Sigmoid colon (tissue), 7 donors: ENCODE measurements at places on chromosomes 4 and X. TPM values are rescaled to one million over a fixed set of nuclear protein-coding genes. Genes with fewer than 3 reads are reported as not detected.

GRCh38 chrX:13276991-13277390 lies 42.9 kb downstream of the ATXN3L start:
- no peak overlapping the region for H3K4me3 ChIP-seq
- no peak for DNase-seq
- no peak overlapping the region for H3K27ac ChIP-seq
- no peaks in the 10 kb centered on the region for H3K36me3 ChIP-seq

DNA sequence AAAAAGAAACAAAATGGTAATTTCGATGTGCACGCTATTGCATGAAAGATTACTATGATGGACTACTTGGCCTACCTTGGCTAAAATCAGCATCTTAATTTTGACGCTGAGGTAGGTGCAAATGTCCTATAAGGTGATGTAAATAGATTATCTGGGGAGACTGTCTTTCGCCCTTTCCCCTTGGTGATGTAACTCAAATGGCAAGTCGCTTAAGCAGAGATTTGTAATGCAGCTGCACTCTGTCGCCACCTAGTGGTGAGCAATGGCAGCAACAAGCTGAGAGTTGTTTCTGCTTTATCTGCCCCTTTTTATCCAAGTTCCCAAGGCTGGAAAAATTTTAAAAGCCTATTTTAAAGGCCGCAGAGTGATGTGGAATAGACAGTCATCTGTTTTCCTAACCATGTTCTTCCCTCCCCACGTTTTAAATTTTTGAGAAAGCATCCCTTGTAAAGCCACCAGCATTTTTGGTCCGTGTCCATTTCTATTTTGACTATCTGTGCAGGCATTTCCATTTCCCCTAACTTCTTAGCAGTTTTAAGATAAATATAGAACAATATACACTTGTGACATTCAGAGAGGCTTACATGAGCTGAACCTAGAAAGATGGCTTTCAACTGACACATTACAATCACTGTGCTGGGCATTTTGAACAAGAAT lies 62.4 kb upstream of the PDLIM3 start:
- H3K27ac ChIP-seq: peak overlapping the region; percentile 79
- DNase-seq: peak; percentile 89
- H3K4me3 ChIP-seq: no peak overlapping the region
- no peaks in the 10 kb centered on the region for H3K36me3 ChIP-seq
- H3K27me3 ChIP-seq: no peaks in the 10 kb centered on the region

- no peaks in the 10 kb centered on the region for H3K27me3 ChIP-seq
- no peak for DNase-seq
- H3K27ac ChIP-seq: no peak overlapping the region
Measured at GRCh38 chr4:5292101-5292500, 240.8 kb downstream of the STK32B start.

GRCh38 chr4:169758401-169758962 lies 738 bp upstream of the HPF1 start:
- H3K27ac ChIP-seq: peak overlapping the region; percentile 80
- H3K4me1 ChIP-seq: no peaks in the 10 kb centered on the region
- H3K27me3 ChIP-seq: no peaks in the 10 kb centered on the region

GRCh38 chr4:109648266-109648996 lies 54.8 kb downstream of the CASP6 start:
- H3K4me1 ChIP-seq: no peaks in the 10 kb centered on the region
- DNase-seq: no peak
- H3K27me3 ChIP-seq: no peaks in the 10 kb centered on the region
- H3K36me3 ChIP-seq: no peaks in the 10 kb centered on the region
- no peak overlapping the region for H3K27ac ChIP-seq

DNA sequence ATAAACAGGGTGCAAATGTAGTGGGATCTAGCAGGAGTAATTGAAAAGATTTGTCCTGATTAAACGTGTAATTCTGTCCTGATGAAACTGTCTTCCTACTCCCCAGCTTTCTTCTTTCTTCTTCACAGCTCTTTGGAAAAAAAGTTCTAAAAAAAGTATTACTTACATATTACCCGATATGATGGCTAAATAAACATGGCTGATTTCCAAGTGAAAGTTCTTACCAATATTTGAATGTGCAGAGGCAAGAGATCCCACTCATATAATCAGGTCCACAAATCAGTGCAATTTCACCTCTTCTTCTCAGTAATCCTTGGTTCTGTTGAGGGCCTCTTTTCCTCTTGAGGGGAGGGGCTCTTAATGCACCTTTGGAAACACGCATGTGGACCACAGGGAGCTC lies 78.7 kb downstream of the ZNF827 start:
- peaks cover 28% of the 10 kb centered on the region for H3K4me1 ChIP-seq
- no peaks in the 10 kb centered on the region for H3K27me3 ChIP-seq
- no peak overlapping the region for H3K27ac ChIP-seq
- H3K36me3 ChIP-seq: peaks cover 7% of the 10 kb centered on the region

DNA sequence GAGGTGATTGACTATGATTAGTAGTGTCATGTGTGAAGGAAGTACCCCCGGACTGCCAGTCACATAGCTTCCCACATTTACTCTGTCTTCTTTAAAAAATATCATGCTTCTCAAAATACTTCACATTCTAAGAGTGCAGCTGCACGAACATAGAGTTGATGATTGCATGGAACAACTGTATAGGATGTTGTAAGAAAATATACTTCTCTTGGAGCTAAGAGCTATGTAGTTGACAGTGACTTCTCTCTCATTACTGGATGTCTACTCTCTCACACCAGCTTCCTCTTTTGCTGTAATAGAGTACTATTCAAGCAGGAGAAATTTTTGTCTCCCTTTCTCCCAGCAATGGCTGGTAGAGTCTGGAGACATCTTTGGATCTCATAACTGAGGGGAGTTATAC lies 99.4 kb upstream of the PUDP start:
- H3K27me3 ChIP-seq: no peaks in the 10 kb centered on the region
- no peak overlapping the region for H3K27ac ChIP-seq
- H3K4me1 ChIP-seq: no peaks in the 10 kb centered on the region
- no peak for DNase-seq
- no peaks in the 10 kb centered on the region for H3K36me3 ChIP-seq

VEGFC gene
- total RNA-seq: 11.1 TPM

- no peaks in the 10 kb centered on the region for H3K27me3 ChIP-seq
- no peak for DNase-seq
- no peak overlapping the region for H3K4me3 ChIP-seq
Measured at GRCh38 chrX:45783002-45783401, 582.3 kb upstream of the DIPK2B start.
